H4 (cell line): ENCODE measurements at places on chromosomes 4 and X. TPM values are rescaled to one million over a fixed set of nuclear protein-coding genes. Genes with fewer than 3 reads are reported as not detected.

Gene MAGEA4
- not detected in 2 replicates for total RNA-seq

DNA sequence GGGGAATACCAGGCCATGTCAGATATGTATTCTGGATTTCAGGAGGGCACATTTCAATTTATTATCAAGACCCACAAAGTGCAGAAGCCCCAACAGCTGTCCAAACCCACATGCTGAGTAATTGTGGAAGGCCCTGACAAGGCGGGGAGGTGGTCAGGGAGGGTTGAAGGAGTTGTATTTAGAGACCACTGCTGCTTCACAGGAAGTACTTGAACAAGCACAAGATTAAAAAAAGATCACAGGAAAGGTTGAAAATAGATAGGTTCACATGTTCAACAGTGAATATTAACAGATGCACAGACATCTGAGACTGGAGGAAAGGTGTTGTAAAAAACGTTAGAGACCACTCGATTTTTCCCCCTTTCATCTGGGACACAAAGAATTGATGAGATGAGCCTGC is 17.9 kb downstream of the ATP8A1 start:
- no peak for DNase-seq

DNA sequence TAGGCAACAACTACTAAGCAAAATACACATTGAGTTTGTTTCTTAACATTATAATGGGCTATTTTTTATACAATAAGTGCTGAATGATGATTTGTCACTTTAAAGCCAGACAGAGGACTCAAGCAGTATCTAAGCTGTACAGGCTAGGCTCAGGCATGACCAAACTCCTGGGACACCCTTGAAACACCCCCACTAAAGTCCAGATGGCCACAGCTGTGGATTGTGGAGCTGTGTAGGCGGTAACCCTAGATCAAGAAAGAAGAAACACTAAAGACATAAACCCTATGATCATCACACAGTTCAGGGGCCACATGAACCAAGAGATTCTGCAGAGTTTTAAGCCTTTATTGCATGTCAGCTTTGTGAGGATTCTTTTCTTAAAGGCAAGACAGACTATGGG is 25.1 kb downstream of the TAB3 start:
- no peak for DNase-seq

GRCh38 chrX:19137067-19137466 is 14.8 kb upstream of the ADGRG2 start:
- no peak for DNase-seq

GRCh38 chrX:79452881-79453280 is 85.7 kb upstream of the ITM2A start:
- no peak for DNase-seq

DNA sequence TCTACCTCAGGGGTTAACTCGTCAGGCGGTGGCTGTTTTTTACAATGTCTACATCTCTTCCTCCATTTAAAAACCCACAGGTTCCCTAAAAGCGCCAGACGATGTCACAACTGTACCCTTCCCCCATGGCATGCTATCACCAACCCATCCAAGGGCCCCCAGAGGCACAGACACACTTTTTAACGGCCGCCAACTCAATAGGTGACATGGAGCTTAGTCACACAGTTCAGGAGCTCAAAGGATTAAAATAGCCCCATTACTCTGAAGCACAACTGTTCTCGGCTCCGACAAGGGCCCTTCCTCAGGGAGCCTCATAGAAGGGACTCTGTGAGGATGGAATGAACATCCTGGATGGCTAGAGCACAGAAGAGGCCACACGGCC is 12.4 kb downstream of the SH3KBP1 start:
- DNase-seq = no peak

GRCh38 chr4:102612210-102612609 is 111.1 kb downstream of the NFKB1 start:
- no peak for DNase-seq

DNA sequence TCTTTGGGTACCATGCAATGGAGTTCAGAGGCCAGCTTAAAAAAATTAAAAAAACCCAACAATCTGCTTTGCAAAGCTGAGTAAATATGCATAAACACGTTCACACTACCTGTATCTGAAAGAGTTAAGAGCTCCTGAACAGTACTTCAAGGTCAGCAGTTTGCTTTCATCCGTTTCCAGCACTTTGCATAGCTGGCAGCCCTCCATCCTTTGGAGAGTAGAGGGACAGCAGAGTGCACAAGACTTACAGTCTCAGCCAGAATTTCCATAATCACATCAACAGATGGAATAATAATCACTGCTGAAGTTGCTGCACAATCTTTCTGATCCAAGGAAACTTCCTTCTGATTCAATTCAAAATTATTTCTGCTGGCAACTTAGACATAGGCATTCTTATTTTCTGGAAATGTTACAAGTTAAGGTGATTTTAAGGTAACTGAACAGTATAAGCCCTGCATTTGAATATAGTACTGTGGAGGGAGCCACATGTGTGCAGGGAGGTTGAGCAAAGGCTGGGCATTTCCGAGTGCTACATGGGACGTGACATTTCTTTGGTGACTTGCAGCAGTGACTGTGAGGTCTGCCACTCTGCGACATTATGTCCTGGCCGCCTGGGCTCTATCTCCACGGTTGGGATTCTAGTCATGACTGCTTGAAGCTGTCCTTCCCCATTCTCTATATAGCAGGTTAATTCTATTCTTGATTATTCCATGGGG is 73.5 kb upstream of the EMCN start:
- no peak for DNase-seq

DNA sequence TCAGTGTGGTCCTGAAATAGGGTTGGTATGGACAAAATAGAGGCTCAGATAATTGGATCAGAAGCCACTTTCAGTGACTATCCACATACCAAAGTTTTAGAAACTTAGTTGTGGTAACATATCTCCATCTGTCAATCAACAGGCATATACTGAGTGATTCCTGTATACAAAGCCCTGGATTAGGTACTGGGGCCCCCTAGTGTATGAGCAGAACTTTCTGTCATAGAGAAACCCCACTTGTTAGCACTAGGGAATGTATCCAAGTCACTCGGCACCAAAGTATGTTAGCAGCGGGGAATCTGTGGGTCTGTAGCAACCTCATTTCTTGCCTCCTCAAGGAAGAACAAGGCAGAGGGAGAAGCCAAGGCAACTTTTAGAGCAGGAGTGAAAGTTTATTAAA is 50.7 kb downstream of the MAP7D3 start:
- no peak for DNase-seq

- peak; percentile 58 for DNase-seq
These were observed 884 bp downstream of the RELL1 start for GRCh38 chr4:37685161-37685822.
